ENCODE measurements at places on chromosomes 2 and 18. TPM values are rescaled to one million over a fixed set of nuclear protein-coding genes. Genes with fewer than 3 reads are reported as not detected.

DNA sequence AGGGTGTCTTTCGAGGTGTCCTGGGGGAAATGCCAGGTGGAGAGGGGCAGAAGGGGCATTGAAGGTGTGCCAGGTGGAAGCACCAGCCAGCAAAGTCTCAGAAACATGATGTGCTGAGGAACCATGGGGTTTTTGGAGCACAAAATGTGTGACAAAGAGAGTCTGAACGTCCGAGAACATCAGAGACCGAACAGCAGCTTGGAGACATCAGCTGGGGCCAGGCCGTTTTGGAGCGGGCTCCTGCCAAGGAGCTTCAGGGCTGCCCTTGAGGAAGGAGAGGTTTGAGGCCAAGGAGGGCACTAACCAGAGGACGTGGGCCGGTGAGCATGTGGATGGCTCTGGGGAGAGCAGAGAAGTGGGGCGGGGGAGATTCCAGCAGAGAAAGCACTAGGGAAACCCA, 5.3 kb upstream of the MBP start:
- DNase-seq, result no peak

Gene SLC9A2
- total RNA-seq, result 0.09 TPM

Gene CNTNAP5
- total RNA-seq, result 0.05 TPM

Gene DQX1
- not detected for total RNA-seq

Gene MC2R
- not detected for total RNA-seq

Data from pancreas (tissue), 10 donors.